ENCODE measurements at places on chromosomes 5 and 9. TPM values are rescaled to one million over a fixed set of nuclear protein-coding genes. Genes with fewer than 3 reads are reported as not detected.

The RAD1 gene
- 10.7 TPM for total RNA-seq

The ADAMTS12 gene
- 4.1 TPM for total RNA-seq

The LHX3 gene
- total RNA-seq: not detected

The TEX53 gene
- total RNA-seq: not detected

The CATSPER3 gene
- 1.1 TPM for total RNA-seq

The CSF1R gene
- total RNA-seq: 15.2 TPM

DNA sequence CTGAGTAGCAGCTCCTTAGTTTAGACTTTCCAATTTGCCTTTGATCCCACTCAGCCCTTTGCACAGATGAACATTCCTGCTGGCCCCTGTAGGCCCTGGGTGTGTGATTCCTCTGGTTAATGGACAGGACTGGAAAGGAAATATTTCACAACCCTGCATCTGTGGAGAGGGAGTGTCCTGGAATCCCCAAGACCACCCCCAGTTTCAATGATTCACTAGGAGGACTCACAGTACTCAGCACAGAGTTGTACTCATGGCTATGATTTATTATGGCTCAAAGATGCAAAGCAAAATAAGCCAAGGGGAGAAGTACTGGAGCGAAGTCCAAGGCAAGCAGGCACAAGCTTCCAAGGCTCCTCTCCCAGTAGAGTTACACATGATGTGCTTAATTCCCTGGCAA lies 42.4 kb upstream of the TJP2 start:
- peak overlapping the region; percentile 41 for H3K27ac ChIP-seq
- H3K4me1 ChIP-seq: peaks cover 30% of the 10 kb centered on the region
- H3K4me3 ChIP-seq: no peak overlapping the region
- no peak for DNase-seq
- no peaks in the 10 kb centered on the region for H3K36me3 ChIP-seq

DNA sequence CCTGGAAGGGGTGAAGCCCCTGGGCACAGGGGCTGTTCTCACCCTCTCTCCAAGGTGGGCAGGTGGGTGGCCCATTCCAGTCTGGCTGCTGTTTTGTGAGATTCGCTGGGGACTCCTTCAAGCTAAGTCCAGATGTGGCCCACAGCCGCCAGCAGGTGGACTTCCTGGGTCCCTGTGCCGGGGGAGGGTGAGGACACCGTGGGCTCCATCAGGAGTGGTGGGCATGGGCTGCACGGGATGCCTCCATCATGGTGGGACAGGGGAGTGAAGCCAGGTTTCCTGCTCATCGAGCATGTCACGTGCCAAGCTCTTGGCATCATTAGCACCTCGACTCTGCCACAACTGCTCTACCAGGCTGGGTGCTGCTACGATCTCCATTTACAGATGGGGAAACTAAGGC lies 1.8 kb downstream of the NCS1 start:
- DNase-seq: no peak
- H3K4me3 ChIP-seq: peak overlapping the region; percentile 56
- peaks cover 31% of the 10 kb centered on the region for H3K27me3 ChIP-seq
- no peaks in the 10 kb centered on the region for H3K36me3 ChIP-seq

DNA sequence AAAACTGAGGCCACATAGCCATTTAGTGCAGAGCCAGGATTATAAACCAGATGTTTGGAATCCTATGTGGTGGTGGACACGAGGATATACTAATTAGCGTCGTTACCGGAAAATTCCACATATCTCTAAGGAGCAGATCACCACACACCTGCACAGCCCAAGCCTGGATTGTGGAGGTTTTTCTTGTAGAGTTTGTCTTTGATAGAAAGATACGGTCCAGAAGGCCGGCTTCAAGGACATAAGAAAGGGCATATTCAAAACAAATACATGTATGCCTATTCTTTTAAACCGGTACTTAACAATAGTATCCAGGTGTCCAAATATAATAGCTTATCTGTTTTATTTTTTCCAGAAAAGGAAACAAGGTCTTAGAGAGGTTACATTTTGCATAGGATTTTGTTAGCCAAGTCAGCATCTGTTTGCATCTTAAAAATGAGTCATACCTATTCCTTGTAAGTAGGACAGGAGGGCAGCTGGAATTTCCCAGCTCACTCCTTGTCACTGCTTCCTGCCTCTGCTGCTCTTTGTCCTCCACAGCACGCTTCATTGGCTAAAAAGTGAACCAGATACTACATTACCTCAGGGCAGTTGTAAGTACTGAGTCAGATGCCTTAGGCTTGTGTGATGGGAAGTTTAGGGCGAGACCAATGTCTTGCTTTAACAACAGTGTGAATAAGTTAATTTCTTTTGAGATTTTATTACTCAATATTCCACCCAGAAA lies 3.6 kb downstream of the TMC1 start:
- H3K36me3 ChIP-seq: no peaks in the 10 kb centered on the region
- no peaks in the 10 kb centered on the region for H3K27me3 ChIP-seq
- peak; percentile 50 for DNase-seq
- H3K4me3 ChIP-seq: no peak overlapping the region

- H3K36me3 ChIP-seq: no peaks in the 10 kb centered on the region
- H3K27me3 ChIP-seq: peaks cover 11% of the 10 kb centered on the region
- DNase-seq: no peak
These were observed 195.3 kb upstream of the MVB12B start for GRCh38 chr9:126131066-126132010.

DNA sequence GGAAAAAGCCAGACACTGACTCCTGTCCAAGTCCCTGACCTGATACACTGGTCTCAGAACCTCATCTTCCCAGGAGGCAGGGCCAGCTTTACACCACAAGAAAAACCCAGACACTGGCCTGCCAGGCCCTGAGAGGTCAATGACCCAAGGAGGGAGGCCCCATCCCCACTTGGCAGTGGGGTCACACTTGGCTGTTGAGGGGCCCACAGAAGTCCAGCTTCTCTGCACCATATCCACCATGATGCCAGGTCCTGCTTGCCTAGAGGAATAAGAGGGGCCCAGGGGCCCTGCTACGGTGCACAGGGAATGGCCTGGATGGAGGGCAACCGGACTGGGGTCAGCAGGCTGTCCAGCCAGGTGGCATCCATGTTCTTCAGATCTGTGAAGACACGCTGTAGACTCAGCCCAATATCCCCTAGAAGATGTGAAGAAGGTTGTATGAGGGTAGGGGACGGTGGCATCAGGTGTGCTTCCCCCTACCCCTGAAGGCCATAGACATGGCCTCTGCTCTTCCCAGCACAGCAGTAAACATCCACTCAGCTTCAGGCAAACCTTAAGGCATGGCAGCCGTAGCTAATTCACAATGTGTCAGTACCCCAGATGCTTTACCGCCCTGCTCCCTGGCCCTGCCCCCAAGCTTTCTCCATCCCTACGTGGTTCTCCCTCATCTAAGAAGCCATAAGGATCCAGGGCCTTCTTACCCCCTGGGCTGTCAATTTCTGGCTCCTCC lies 6.7 kb downstream of the IRF1 start:
- no peak overlapping the region for H3K27ac ChIP-seq
- DNase-seq: peak; percentile 6
- no peak overlapping the region for H3K4me3 ChIP-seq
- H3K36me3 ChIP-seq: peaks cover 41% of the 10 kb centered on the region

DNA sequence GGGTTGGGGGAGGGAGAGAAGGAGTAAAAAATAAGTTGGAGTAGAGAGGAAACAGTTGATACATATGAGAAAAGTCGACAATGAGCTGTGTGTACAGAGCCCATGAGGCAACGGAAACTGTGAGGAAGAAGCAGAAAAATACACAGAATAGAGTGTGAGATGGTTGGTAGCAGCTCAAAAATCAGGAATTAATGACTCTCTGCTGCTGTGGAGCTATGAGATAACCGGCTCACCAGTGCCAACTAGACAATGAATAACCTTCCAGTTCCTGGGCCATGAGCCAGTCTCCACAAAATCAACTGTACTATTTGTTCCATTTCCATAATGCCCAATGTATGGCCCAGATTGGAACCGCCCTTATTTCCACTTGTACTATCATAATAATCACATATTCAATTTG lies 53.1 kb upstream of the NREP start:
- DNase-seq: peak; percentile 8
- H3K27ac ChIP-seq: no peak overlapping the region
- no peaks in the 10 kb centered on the region for H3K36me3 ChIP-seq
- H3K27me3 ChIP-seq: no peaks in the 10 kb centered on the region

All from transverse colon (tissue), 4 donors.